ENCODE measurements at places on chromosomes 3 and 15. TPM values are rescaled to one million over a fixed set of nuclear protein-coding genes. Genes with fewer than 3 reads are reported as not detected.
A peak's percentile ranks its signal among the peaks of the same experiment; 100 is the strongest.

DNA sequence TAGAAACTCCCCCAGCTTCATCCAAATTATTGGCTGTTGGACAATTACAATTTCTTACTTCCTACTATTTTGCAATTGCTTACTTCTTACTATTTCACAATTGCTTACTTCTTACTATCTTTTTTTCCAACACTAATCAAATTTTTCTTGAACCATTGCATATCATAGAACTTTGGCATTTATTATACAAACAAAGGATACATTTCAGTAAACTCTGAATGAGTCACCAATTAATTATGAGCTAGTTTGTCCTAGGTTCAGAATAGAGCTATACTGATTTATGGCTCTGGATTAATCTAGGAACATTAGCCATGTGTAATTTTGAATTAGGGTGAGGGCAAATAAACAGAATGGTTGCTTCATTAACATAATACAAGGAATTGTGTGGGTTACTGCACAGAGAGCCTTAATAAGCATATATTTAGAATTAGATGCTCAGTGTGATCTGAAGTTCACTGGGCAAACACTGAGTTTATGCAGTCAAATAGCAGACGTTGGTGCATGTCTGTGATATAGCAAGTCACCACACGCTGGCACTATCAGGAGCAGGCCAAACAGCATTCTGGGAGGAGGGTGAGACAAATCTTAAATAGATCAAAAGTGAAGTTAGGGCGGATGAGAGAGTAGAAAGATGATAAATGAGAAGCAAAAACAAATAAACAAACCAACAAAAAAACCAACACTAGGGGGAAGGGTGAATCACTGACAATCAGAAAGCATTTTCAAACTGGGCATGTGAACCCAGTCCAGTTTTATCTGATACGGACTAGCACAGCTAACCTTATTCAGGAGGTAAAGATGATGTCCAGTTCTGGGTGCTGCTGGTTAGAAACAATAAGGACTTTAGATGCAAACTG is 21.5 kb downstream of the GABRR3 start:
- no peak overlapping the region for H3K27ac ChIP-seq
- peak; percentile 4 for DNase-seq
- peaks cover 17% of the 10 kb centered on the region for H3K4me1 ChIP-seq
- peaks cover 7% of the 10 kb centered on the region for H3K27me3 ChIP-seq
- H3K4me3 ChIP-seq: peak overlapping the region; percentile 10

DNA sequence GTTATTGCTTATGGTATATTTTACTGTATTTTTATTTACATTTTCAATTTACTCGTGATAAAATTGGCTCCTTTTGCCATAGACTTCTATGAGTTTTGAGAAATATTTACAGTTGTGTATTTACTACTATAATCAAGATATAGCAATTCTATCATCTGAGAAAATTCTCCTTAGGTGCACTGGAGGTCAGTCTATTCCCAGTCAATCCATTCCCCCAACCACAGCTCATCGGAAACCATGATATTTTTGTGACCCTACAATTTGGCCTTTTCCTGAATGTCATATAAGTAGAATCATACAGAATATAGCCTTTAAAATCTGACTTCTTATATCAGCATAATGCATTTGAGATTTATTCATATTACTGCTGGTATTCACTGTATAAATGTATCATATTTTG is 114.7 kb upstream of the LRTM1 start:
- H3K27me3 ChIP-seq: no peaks in the 10 kb centered on the region
- no peaks in the 10 kb centered on the region for H3K4me1 ChIP-seq
- H3K36me3 ChIP-seq: no peaks in the 10 kb centered on the region

DNA sequence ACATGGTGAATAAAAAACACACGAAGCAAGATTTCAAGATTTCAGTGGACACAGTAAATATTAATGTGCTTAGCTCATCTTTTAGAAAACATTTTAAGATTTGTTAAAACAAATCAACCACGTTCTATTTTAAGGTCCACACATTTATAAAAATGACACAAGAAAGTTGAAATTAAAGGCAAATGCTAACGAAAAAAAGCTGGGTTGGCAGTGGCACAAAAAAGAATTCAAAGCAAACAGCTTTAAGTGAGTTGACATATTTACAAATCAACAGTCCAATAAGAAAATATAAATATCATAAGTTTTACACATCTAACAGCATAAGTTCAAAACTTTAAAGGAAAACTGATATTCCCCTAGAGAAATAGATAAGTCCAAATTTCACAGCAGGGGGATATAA is 430.4 kb upstream of the CCDC54 start:
- no peak for DNase-seq
- H3K36me3 ChIP-seq: no peaks in the 10 kb centered on the region
- H3K27ac ChIP-seq: no peak overlapping the region

DNA sequence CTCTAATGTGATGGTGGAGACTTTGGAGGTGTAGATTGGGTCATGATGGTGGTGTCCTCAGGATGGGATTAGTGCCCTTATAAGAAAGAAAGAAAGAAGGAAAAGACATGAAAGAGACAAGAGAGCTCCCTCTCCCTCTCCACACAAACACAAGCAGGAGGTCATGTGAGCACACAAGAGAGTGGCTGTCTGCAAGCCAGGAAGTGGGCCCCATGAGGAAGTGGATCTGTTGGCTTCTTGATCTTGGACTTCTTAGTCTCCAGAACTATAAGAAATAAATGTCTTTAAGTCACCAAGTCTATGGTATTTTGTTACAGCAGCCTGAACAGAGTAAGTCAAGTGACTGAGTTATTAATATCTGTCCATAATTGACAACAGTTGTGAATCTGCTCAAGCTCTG is 17.1 kb downstream of the IQCB1 start:
- peaks cover 67% of the 10 kb centered on the region for H3K36me3 ChIP-seq
- DNase-seq: no peak
- H3K27ac ChIP-seq: no peak overlapping the region
- peaks cover 6% of the 10 kb centered on the region for H3K4me1 ChIP-seq

GRCh38 chr3:23258110-23258509 is 55.0 kb downstream of the UBE2E2 start:
- H3K27me3 ChIP-seq: no peaks in the 10 kb centered on the region
- H3K36me3 ChIP-seq: peaks cover 14% of the 10 kb centered on the region
- H3K4me3 ChIP-seq: peak overlapping the region; percentile 29
- peak overlapping the region; percentile 34 for H3K27ac ChIP-seq
- DNase-seq: no peak

DNA sequence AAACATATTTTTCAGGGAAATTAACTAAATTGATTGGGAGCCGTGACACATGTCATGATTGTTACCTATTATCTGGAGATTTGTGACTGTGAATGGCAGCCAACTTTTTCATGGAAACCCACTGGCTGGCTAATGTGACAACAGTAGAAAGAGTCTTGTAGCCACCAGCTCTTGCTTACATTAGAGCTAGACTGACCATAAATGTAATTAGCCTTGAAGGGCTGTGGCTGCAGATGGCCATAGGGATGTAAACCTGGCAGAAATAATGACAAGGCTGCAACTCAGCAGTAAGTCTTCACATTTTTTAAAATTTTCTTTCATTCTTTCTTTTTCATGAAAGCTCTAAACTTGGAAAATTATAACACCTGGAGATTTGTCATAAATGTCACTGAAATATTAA is 168.2 kb upstream of the ROBO2 start:
- H3K4me3 ChIP-seq: no peak overlapping the region
- no peak for DNase-seq
- no peaks in the 10 kb centered on the region for H3K4me1 ChIP-seq
- no peak overlapping the region for H3K27ac ChIP-seq
- peaks cover 11% of the 10 kb centered on the region for H3K36me3 ChIP-seq

DNA sequence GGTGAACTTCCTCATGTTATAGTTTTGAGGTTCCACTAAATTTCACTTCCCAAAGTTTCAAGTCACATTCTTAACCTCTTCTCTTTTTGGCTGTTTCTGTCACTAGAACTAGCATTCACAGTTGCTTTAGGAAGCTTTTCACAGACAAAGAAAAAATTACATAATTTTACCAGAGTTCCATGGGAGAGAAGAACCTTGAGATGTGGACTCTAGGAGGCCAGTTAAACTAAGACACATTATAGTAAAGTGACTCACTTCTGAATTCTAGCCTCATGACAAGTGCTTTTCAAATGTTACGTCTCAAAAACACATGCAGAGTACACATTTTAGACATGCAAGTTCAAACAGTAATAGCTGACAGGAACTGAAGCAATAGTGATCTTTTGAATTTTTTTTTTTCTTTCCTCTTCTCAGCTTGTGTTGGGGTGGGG is 39.9 kb upstream of the LRTM1 start:
- H3K27me3 ChIP-seq: no peaks in the 10 kb centered on the region
- no peaks in the 10 kb centered on the region for H3K36me3 ChIP-seq
- DNase-seq: peak; percentile 68
- peak overlapping the region; percentile 72 for H3K27ac ChIP-seq
- H3K4me3 ChIP-seq: peak overlapping the region; percentile 41

DNA sequence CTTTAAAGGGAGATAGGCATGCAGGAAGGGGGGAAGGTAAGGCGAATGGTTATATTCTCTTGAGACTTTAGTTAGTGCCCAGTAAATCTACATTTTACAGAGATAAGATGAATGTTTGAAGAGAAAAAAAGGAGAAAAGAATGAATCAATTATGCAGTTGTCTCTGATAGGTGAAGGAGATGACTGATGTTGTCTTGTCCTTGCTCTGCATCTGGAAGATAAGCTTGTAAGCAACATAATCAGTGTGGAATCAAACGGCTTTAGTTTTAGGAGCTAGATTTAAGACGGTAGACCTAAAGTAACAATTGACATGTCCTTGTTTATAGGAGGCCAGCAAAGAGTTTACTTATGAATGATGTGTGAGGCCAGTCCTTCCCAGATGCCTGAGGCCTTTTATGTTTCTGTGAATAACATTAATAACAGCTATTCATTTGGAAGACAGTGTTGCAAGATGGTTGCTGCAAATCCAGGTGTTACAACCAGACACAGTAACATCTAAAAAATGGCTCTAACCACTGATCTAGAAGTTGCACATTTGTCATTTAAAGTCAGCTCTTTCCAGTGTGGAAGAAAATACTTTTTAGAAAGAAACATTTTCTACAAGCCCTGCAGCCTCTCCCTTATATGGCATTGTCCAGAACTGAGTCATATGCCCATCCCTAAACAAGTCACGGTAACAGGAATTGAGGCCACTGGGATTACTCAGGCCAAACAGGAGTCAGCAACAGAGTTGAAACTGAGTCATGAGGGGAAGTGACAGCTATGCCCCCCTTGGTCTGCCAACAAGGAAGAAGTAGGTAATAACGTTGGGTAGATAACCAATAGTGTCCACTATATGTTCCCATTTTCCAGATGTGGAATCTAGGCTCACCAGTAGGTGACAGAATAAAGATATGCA is 77.5 kb upstream of the FBN1 start:
- DNase-seq: peak; percentile 94
- peaks cover 63% of the 10 kb centered on the region for H3K4me1 ChIP-seq
- peak overlapping the region; percentile 54 for H3K4me3 ChIP-seq
- H3K36me3 ChIP-seq: peaks cover 23% of the 10 kb centered on the region

GRCh38 chr15:83602021-83602420 is 51.9 kb upstream of the ADAMTSL3 start:
- no peak overlapping the region for H3K4me3 ChIP-seq
- H3K36me3 ChIP-seq: no peaks in the 10 kb centered on the region
- H3K27ac ChIP-seq: no peak overlapping the region
- no peaks in the 10 kb centered on the region for H3K27me3 ChIP-seq
- no peaks in the 10 kb centered on the region for H3K4me1 ChIP-seq
- no peak for DNase-seq

RTP3 gene
- total RNA-seq: not detected

SERPINI2 gene
- total RNA-seq: not detected

EOGT gene
- 26.9 TPM for total RNA-seq

TSC22D2 gene
- total RNA-seq: 48.5 TPM

OSTN gene
- total RNA-seq: not detected

All from HFFc6 (cell line).